ENCODE measurements at places on chromosomes 5 and 9.
A peak's percentile ranks its signal among the peaks of the same experiment; 100 is the strongest.

DNA sequence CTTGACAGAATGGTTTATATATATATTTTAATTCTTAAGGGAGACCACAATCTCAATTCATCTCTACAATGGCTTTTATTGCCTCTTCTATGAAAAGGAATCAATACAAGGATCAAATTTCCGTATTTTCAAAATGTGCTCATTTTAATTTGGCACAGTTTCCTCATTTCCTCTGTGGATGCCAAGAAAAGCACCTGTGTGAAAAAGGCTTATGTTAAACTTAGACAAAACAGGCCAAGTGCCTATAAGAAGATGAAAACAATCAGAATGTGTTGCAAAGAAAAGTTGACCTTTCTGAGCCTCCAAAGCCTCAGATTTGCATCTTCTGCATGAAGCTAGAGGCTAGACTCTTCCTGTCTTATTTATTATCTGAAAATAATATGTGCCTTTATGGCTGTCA is 173.7 kb upstream of the SLC12A2 start:
- peak; percentile 77 for DNase-seq

GRCh38 chr9:37374892-37375291 is 47.6 kb upstream of the GRHPR start:
- no peak for DNase-seq

DNA sequence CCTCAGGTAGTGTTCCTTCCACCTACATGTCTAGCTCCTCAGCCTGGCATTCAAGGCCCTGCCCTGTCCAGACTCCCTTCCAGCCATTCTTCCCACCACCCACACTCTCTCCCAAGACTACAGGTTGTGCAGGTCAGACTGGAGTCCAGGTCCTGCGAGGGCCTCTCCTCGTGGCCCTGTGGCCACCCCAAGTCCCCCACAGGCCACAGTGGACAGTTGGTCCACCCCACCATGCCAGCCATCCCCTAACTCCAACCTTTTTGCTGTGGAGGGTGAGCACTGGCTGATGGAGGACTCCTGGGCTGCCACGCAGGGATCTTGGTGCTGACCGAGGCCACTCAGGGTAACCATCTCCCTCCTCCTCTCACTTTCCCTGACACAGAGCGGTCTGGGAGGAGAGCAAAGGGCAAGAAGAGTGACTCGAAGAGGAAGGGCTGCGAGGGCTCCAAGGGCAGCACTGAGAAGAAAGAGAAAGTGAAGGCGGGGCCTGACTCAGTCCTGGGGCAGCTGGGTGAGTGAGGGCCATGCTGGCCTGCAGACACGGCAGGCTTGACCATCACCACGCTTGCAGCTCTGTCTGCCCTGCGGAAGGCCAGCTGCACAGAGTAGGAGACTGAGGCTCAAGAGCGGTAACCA is 51.0 kb downstream of the JADE2 start:
- DNase-seq: no peak

DNA sequence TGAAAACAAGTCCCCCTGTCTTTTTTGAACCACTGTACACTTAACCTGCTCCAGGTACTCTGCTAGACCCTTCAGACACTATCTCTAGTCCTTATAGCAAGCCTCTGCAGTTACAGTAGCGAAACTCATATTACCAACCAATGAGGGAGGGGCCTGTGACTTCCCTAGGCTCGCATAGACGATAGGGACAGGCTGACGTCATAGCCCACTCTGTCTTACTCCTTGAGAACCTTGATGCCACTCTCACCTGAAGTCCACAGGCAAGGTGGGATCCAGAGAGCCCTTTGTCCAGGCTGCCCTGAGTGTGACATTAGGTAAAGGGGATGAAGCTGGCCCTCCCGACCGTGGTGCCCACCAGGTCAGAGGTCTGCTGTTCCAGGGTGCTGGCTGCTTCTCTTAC is 65.3 kb downstream of the ACTBL2 start:
- DNase-seq: no peak

DNA sequence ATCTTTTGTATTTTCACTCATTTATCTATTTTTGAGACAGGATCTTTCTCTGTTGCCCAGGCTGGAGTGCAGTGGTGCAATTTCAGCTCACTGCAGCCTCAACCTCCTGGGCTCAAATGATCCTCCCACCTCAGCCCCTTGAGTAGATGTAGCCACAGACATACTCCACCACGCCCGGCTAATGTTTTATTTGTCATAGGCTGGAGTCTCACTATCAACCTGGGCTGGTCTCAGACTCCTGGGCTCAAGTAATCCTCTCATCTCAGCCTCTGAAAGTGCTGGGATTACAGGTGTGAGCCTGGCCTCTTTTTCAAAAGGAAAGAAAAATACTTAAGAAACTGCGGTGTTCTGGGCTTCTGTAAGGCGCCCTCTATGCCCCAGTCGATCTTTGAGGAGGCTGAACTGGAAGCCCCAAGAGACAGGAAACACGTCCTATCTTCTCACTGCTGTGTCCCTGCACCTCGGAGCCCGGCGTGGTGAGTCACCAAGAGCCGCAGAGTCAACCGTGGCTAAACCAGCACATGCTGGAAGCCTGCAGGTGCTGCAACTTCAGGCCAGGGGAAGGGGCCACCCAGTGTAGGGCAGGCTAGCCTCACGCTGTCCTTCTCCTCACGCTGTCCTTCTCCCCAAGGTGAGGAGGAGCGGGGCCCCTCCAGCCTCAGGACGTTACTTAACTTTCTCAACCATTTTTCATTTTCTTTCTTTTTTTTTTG is 15.2 kb upstream of the LHX3 start:
- no peak for DNase-seq

DNA sequence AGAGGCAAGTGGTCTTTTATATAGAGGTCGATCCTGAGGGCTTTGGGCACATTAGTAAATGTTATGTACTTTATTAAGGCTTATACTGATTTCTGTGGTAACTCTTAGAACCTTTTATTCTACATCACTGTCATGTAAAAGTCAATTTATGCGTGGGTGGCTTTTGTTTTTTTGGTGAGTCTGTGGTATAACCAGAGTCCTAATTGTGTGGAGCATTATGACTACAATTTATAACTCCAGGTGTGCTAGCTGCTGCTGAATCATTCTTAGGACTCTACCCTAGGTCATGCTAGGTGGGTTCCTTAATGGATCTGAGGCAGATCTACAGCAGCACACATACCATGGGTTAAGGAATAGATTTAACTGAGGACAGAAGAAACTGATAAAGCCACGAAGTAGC is 33.9 kb upstream of the KCNN2 start:
- no peak for DNase-seq

GRCh38 chr5:37054391-37054790 is 177.8 kb downstream of the NIPBL start:
- DNase-seq: no peak

GRCh38 chr5:74667396-74667795 is 17.6 kb upstream of the HEXB start:
- DNase-seq: no peak

- DNase-seq: no peak
Measured at GRCh38 chr9:17588941-17589340, 10.1 kb downstream of the SH3GL2 start.

DNA sequence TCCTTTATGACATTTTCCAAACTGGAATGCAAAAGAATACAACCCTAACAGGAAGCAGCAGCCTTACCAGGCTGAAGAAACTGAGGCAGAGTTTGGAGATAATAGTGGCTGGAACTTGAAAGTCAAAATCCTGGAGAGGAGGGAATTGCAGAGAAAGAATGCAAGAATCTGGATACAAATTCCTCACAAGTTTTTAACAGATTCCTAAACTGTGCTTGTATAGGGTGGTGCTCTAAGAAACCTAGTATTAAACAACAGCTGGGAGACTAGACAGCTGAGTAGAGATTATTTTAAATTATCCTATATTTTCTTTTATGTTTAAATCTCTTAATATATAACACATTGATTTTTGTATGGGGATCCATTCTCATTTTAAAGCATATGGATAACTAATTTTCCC is 30.7 kb downstream of the INVS start:
- no peak for DNase-seq

- DNase-seq: no peak
Measured at GRCh38 chr9:120587328-120587727, 7.4 kb upstream of the CDK5RAP2 start.

GRCh38 chr5:72151646-72152045 is 44.4 kb downstream of the MAP1B start:
- no peak for DNase-seq

- DNase-seq: no peak
Measured at GRCh38 chr5:50888751-50889150, 222.3 kb downstream of the PARP8 start.

GRCh38 chr5:158928404-158928803 is 171.3 kb downstream of the EBF1 start:
- peak; percentile 25 for DNase-seq

GRCh38 chr9:137872296-137872695 is 5.3 kb upstream of the CACNA1B start:
- DNase-seq: no peak

GRCh38 chr5:103119070-103119764 is 721 bp downstream of the GIN1 start:
- DNase-seq: peak; percentile 38

DNA sequence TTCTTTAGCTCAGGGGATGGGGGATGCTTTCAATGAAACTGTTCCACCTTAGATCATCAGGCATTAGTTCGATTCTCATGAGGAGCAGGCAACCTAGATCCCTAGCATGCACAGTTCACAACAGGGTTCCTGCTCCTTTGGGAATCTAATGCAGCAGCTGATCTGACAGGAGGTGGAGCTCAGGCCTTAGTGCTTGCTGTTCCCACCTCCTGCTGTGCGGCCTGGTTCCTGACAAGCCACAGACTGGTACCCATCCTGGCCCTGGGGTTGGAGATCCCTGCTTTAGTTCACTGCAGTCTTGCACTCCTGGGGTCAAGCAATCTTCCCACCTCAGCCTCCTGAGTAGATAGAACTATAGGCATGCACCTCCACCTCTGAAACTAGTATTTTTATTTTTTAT is 1369.8 kb upstream of the NUDT12 start:
- DNase-seq: no peak

- no peak for DNase-seq
Measured at GRCh38 chr5:76735762-76736545, 20.0 kb downstream of the F2R start.

- DNase-seq: no peak
Measured at GRCh38 chr9:137316012-137316981, 14.2 kb upstream of the NRARP start.

- peak; percentile 86 for DNase-seq
Measured at GRCh38 chr5:124060413-124061067, 548.6 kb downstream of the CSNK1G3 start.

DNA sequence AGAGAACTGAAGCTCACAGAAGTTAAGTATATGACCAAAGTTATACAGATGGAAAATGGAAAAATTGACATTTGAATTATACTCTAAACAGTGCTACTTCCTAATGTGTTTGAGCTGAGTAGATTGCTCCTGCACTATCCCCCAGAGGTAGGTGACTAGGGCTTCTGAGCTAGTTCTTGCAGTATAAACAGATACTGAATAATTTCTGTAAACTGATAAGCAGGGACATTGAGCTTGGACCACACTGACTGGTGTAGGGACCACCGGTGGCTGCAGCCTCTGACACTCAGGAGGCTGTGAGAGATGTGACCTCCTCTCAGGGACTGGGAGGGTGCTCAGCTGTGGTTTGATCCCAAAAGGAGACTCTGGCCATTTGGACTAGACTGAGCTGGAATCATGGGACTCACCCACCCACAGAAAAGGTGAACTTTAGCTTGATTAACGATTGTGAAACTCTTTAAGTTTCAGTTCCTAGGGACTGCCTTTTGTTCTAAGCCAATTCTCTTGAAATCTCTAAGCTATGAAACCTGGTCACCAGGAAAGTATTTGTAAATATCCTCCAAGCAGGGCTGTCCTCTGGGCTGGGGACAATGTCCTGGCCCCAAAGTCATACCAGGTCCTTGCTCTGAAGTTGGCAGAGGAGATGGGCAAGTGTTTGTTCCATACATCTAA is 291.5 kb downstream of the SEC61B start:
- DNase-seq: no peak

- DNase-seq: no peak
Measured at GRCh38 chr5:134037160-134037559, 32.4 kb upstream of the VDAC1 start.

- peak; percentile 28 for DNase-seq
Measured at GRCh38 chr9:37668116-37668601, 17.4 kb downstream of the FRMPD1 start.

- DNase-seq: no peak
Measured at GRCh38 chr9:126705767-126706697, 92.3 kb downstream of the LMX1B start.

DNA sequence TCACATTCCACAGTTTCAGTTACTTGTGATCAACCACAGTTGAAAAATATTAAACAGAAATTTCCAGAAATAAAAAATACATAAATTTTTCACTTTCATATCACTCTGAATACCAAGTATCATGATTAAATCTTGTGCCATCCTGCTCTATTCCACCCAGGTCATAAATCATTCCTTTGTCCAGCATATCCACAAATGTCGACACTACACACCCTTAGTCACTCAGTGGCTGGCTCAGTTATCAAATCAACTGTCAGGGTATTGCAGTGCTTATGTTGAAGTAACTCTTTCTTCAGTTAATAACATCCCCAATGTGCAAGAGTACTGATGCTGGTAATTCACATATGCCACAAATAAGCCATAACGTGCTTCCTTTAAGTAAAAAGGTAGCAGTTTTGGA is 115.7 kb downstream of the FBXL17 start:
- no peak for DNase-seq

DNA sequence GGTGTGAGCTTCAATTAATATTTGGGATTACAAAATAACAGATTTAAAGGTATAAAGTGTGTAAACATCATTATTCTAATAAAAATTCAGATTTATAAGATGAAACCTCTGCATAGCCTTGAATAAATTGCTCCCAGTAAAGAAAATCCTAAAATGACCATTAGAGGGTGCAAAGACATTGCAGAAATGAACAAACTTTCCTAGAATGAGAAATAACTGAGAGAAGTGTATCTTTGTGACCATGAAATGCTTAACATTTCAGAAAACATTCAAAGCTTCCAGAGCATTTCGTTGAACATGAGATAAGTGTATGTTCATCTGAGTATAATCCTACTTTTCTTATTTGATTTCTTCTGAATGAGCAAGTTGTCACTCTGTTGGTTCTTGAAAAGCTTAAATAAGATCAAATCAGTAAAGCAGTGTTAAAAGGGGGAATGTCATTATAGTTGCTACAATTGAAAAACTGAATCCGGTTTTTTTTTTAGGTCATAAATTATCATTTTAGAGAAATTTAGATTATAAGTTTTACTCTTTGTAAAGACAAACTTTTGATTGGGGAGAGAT is 24.7 kb upstream of the NUDT12 start:
- peak; percentile 60 for DNase-seq
